IMR-90 (cell line): ENCODE measurements at places on chromosomes 7 and 10. TPM values are rescaled to one million over a fixed set of nuclear protein-coding genes. Genes with fewer than 3 reads are reported as not detected.

- no peak for DNase-seq
Measured at GRCh38 chr7:50751146-50751545, 31.6 kb downstream of the GRB10 start.

DNA sequence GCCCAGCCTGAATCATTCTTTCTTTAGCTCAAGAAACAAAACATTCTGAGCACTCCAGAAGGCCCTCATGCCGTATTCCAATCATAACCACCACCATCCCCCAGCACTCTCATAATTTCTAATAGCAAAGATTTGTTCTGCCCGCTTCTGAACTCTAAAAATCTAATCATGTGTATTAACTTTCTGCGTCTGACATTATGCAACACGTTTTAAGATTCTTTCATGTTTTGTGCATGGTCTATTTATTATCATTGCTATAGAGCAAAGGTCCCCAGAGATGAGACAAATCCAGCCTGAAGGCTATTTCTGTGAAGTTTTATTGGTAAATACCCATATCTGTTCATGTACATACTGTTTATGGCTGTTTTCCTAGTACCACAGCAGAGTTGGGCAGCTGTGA lies 8.8 kb downstream of the GDI2 start:
- DNase-seq, result no peak

DNA sequence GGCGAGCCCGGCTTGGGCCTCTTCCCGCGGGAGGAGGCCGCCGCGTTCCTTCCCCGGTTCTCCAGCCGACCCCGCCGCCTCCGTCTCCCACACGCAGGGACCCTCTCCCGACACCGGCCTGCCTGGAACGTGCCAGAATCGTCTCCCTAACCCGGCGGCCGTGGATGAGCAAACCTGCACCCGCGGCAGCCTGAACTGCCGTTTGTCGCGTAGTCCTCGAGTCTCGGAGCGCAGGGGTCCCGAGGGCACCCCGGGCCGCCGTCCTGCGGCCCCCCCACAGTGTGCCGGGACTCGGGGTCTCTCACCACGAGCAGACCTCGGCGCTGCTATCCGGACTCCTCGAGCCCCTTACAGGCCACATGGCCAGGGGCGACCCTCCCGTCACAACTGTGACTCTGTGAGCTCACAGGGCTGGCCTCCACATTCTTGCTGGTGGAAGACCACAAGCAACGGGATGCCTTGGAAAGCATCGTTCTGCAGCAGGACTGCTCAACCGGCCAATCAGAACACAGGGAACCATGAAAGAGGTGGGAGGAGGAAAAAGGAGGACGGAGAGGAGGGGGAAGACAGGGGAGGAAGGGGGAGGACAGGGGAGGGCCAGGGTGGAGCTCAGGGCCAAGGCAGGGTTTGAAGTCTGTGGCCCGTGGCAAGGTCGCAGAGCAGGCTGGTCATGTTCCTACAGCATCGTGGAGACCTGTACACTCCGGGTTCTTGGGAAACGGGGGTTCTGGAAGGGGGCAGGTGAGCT lies 276.9 kb downstream of the DNAJB6 start:
- no peak for DNase-seq

DNA sequence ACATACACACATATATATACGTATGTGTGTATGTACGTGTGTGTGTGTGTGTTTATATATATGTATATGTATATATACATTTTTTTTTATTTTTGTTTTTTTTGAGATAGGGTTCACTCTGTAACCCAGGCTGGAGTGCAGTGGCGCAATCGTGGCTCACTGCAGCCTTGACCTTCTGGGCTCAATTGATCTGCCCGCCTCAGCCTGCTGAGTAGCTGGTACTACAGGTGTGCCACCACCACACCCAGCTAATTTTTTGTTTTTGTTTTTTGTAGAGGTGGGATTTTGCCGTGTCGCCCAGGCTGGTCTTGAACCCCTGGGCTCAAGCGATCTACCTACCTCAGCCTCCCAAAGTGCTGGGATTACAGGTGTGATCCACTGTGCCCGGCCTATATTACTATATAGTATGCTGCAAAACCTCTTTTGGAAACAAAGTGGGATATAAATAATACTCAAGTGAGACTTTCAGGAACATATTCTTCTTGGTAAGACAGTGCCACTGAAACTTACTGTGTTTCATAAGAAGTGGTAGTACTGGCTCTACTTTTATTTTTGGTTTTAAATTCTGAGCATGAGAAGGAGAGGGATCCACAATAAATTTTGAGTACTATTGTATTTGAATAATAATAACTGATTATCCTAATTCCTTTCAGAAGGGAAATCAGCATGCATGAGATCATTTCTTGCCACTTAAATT lies 51.0 kb downstream of the MLLT10 start:
- no peak for DNase-seq

DNA sequence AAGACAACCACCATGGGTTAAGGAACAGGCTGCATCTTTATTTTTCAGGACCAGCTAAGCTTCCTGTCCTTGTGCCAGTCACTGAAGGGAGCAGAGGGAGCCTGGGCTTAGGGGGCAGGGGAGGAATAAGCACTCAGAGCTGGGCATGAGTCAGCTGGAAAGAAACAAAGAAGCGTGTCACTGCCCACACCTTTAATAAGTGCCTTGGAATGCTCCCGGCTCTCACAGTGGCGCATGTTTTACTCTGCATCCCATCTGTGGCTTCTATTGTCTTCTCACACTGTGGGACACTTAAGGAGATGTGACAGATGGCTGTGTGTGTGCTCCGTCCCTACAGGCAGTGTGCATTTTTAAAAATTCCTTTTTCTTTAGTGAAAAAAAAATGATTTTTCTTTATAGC lies 71.7 kb downstream of the MTURN start:
- DNase-seq, result peak; percentile 13

- no peak for DNase-seq
Measured at GRCh38 chr7:70764701-70765208, 367.2 kb upstream of the GALNT17 start.

Gene FAM13C
- total RNA-seq, result 2.9 and 3.3 TPM in 2 replicates

Gene SPDYE8
- not detected in 2 replicates for total RNA-seq

Gene CPA1
- not detected in 2 replicates for total RNA-seq

Gene SFRP4
- not detected in 2 replicates for total RNA-seq
